ENCODE measurements at places on chromosomes 4 and X.

DNA sequence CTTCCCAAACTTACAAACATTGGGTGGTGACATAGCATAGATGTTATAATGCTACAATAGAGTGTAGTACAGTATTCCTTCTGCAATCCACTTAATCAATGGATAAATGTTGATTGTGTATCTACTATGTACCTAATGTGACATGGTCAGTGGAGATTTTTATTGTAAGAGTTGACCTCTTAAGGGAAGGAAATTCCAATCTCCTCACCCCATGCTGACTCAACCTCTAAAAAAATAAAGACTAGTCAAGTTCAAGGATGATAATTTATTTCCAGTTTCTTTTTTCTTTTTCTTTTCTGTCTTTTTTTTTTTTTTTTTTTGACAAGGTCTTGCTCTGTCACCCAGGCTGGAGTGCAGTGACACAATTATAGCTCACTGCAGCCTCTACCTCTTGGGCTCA, 206.5 kb upstream of the STS start:
- peak; percentile 51 for DNase-seq

DNA sequence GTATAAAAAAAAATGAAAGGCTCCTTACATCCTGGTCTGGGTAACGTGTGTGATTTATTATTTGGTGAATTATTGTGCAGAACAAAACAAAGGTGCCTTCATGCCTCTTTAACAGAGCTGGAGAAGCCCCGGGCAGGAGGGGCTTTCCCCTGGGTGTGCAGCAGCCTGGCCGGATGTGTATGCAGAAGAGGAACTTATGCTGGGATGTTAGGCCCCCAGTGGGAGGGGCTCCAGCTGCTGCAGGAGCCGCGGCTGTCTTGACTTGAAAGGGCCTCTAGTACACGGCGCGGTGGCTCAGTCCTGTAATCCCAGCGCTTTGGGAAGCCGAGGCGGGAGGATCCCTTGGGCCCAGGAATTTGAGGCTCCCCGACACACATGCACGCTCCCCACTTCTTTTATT, 16.0 kb downstream of the CCNQ start:
- no peak for DNase-seq

DNA sequence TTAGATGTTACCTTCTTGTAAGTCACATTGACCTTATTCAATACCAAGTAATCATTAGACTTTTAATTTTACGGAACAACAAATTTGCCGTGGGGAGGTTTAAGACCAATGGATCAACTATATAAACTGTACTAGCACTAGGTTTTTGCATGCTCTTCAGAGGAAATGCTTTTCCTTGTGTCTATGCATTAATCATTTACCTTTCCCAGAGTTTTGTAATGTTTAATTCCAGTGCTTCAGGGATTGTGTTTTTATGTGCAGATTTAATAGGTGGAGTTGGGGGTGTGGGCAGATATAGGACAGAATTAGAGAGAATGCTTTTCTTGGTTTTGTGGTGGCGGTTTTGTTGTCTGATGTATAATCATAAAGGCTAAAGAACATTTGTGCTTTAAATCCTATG, 76.0 kb upstream of the SMARCA5 start:
- no peak for DNase-seq

- peak; percentile 7 for DNase-seq
Observed at GRCh38 chr4:105956569-105956968, 61.3 kb downstream of the NPNT start.

DNA sequence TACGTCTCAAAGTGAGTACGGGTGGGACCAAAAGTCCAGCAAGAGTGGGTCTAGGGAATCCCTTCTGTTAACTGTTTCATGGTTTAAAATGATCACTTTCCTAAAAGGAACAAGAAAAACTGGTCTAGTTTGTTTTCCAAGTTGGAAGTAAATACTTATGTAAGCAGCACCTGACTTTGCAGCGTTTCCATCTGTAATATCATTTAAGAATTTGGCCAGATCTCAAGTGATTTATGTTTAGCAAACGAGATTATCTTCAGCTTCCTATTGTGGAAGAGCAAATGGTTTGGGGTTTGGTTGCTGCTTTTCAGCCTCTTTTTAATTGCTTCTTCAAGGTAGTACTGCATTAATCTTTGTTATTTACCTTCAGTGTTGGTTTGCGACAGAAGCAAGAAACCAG, 50.4 kb downstream of the FHIP1A start:
- DNase-seq: no peak

- peak; percentile 44 for DNase-seq
Observed at GRCh38 chrX:136954930-136955329, 74.4 kb upstream of the RBMX start.

DNA sequence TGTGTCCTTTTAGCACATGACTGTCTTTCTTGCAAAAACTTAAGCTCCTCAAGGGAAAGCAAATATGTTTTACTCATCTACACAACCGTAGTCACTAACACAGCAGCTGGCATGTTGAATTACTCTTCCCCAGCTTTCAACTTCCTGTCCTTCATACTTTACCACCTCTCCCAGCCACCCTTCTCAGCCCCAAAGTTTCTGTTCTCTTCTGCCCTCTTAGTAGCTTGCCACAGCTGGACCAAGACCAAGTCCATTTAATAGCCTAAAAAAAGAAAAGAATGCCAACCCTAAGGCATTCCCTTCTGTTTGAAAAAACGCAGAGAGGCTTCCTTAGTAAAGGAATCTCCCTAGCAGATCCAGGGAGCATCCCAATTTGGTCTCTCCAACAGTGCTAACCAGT, 36.8 kb downstream of the SRPX2 start:
- peak; percentile 15 for DNase-seq

GRCh38 chr4:17265139-17265538, 246.8 kb downstream of the QDPR start:
- DNase-seq: no peak

GRCh38 chrX:15723887-15724517, 14.1 kb upstream of the CA5B start:
- no peak for DNase-seq

DNA sequence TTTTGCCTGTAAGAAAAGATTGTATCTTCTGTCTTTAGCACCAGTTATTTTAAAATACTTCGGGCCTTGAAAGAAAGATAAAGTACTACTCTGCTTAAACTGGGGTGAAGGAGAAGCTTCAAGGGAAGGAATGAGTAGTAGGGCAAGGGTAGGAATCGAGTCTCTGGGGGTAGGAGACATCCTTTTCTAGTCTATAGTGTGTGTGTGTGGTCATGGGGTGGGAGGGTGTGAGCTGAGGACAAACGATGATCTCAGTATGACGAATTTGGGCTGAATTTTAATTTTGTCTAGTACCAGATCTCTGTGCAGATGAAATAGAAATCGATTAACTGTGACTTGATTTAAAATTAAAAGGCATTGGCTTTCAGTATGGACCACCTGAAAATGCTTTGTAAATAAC, 3.3 kb upstream of the MYOZ2 start:
- DNase-seq: no peak

DNA sequence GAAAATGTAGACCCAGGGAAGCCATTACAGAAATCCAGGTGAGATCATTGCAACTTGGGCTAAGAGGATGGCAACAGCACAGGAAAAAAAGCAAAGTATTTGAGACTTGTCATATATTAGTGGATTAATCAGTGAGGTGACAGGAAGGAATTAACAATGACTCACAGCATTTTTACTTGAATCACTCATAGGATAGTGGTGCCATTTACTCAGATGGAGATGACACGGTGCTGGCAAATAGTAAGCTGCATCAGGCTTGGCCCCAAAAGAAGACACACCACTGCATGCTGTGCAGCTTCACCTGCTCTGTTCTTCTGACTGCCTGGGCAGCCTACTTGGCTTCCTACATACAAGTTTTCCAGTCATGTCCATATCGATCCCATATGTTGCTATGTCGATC, 144.8 kb downstream of the FRYL start:
- peak; percentile 68 for DNase-seq

- DNase-seq: no peak
Observed at GRCh38 chr4:87100168-87100567, 120.2 kb downstream of the KLHL8 start.

- DNase-seq: no peak
Observed at GRCh38 chrX:20354505-20354904, 87.8 kb upstream of the RPS6KA3 start.

DNA sequence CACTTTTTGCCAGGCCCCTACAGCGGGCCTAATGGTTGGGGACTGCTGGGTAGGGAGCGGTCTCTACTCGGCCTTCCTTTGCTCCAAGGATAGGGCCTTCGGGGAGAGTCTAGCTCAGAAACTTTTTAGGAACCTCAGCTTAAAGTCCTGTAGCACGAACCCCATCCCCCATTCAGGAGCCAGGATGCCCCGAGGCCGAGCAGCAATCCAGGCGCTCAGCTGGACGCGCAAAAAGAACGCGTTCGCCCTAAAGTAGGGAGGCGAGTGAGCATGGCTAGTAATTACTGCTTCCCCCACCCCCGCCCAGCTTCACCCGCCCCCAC, 9.7 kb downstream of the POU4F2 start:
- DNase-seq: no peak

GRCh38 chr4:70399319-70399718, 1.6 kb downstream of the OPRPN start:
- DNase-seq: peak; percentile 16

GRCh38 chr4:76341063-76341462, 34.5 kb downstream of the STBD1 start:
- DNase-seq: peak; percentile 34

DNA sequence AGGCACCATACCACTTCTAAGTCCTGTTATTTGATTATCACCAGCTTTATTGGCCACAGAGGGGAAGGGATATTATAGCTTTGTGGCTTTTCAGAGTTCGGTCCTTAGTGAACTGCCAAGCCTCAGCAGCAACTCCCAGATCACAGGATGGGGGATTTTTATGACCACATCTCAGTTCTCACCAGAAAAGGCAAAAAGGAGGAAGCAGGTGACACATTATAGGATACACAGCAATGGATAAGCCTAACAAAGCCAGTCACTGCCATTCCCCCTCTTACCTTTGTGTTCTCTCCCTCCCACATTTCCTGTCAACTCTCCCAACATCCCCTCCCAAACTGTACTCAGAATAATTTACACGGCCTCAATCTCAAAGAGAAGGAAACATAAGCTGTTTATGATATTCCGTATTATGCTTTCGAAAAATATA, 142.8 kb downstream of the MGST2 start:
- DNase-seq: no peak
